ENCODE measurements at places on chromosomes 4 and X.
A peak's percentile ranks its signal among the peaks of the same experiment; 100 is the strongest.

DNA sequence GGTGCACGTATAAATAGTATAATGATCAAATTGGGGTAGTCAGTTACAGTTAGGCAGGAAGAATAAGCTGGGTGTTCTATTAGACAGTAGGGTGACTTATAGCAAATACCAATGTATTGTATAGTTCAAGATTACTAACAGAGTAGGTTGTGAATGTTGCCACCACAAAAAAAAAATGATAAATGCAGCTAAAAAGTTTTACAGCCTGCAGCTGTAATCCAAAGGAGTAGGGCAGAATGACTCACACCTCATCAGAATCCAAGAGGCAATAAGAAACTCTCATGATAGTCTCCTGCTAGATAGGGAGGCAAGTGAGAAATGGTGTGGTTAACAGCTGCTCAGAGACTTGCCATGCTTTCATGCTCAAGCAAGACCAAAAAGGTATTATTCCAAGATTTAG lies 19.6 kb upstream of the TCEAL4 start:
- DNase-seq, result peak; percentile 55

- peak; percentile 60 for DNase-seq
Measured at GRCh38 chr4:153465615-153466080, 512 bp upstream of the TMEM131L start.

DNA sequence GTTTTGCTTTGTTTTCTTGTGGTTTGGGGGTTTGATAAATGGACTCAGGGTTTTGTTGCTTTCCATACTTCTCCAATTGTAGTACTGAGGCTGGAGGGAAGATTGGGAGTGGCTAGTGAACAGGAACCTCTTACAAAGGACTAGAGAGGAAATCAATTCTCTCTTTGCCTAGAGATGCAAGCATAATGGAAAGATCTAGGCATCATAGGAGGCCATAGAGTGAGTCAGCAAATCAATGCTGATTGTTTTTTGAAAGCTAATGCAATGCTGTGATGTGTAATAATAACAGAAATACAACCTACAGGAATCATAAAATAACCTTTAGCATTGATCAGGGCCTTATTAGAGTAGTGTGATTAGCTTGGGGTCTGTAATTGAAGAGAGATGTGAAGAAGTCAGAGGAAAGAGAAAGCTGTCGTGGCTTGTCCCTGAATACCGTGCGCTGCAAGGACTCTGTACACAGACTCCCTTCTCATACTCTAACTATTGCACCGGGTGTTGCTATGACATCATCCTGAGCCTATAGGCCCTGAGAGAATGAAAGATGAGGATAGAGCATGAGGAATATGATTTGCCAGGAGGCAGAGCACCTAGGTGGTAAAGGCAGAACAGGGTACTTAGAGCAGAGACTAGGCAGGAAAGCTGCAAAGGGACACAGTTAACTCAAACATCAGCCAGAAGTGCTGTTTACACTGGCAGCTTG lies 29.3 kb upstream of the GPR101 start:
- no peak for DNase-seq

DNA sequence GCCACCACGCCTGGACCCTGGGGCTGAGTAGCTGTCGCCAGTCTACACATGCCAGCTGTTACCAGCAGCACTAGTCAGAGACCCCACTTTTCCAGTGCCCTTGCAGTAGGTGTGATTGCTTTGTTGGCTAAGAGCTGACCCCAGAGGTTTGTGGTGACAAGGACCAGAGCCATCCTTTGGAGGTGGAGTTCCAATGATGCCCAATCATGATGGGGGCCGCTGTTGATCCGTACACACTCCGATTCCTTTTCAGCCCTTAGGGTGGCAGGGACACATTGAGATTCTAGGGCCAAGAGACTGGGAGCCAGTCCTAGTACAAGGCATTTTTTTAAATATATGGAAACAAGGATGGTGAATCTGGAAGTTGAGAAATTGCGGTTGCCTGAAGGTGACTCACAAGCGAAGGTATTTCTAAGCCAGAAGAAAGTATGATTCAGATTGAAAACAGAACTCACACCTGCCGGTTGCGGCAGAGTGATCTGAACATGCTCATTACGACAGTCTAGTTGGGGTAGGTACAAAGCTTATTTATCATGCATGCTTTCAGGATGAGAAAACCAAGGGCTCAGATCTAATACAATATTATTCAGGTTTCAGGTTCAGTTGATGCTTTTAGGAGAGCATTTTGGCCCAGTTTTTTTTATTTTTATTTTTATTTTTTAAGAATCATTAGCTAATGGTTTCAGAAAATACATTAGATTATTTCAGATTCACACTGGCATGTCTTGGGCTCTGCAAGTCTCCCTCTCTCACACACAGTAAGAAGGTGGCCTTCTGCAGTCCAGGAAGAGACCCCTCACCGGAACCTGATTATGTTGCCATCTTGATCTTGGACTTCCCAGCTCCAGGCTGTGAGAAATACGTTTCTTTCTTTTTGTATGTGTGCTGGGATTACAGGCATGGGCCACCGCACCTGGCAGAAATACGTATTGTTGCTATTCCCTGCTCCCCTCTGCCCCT lies 43.4 kb downstream of the SHROOM2 start:
- peak; percentile 86 for DNase-seq

DNA sequence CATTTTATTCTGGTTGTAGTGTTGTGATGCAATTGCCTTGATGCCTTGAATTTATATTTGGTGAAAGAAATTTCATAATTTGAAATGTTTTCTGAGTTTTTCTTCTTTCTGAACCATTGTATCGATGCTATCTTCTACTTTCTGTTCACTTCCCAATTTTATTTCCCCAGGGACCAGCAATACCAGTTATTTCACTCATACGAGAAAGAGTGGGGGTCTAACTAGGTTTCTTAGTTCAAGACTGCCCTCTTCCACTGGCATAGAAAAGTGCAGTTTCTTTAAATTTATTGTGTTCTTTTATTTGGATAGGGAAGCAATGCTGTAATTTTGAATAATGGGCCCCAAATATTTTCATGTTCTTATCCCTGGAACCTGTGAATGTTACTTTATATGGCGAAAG lies 544.0 kb upstream of the ADGRL3 start:
- DNase-seq, result peak; percentile 21

GRCh38 chrX:101383679-101384205 lies 2.2 kb downstream of the BTK start:
- no peak for DNase-seq

DNA sequence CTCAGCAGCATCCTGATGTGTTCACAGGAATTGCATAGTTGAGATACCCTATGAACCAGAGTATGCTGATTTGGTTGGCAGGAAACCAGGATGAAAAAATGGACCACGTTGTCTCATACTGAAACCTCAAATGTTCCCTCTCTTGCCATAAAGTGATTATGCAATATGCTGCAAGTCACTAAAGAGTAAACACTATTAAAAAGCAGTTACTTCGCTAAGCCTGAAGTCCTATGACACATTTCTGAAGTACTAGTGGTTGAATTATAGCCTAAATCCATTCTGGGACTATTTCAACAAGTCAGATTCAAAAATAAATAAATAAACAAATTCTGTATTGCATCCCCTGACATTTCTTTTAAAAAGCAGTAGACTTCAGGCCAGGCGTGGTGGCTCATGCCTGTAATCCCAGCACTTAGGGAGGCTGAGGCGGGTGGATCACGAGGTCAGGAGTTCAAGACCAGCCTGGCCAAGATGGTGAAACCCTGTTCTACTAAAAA lies 106.0 kb upstream of the NAP1L5 start:
- peak; percentile 92 for DNase-seq

GRCh38 chrX:13464599-13465275 lies 104.7 kb upstream of the EGFL6 start:
- no peak for DNase-seq

DNA sequence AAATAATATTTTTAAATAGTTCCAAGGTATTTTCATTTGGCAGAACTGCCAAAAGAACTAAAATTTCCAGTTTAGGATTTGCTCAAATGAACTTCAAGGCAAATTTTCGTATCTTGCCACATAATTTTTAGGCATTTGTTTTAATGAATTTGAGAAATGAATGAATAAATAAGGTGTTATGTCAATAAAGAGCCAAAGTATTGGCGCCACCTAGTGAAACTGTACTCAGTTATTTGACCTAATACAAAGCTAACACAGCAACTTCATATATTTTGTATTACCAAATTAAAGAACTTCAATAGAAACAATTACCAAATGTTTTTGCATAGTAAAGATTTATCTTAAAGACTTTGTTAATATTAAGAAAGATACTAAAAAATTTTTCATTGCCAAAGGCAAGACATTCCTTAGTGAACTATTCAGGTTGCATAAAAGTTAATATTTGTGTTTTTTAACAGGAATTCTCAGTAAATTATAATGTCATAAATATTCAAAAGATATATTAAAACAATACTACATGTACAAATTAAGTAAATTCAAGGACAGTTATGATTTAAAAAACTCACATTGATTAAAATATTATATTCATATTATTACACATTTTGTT lies 50.3 kb downstream of the STPG2 start:
- peak; percentile 37 for DNase-seq
